ENCODE measurements at places on chromosomes 13 and 19.

DNA sequence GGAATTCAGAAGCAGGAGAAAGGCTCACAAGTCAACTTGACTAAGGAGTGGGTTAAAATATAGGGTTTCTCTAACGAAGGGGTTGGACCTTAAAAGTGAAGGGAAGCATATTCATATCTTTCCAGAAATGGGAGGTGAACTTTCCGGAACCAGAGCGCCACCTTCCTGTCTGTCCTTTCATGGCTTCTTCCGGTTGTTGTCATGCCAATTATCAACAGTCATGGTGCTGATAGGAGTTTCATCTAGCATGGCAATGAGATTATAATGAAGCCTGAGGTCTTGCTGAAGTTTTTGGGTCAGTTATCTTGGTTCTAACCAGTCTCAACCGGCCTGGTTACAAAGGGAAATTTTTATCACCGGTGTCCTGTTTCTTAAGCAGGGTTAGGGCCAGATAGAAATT lies 162.9 kb upstream of the NBEA start:
- DNase-seq, result peak; percentile 9

GRCh38 chr13:31172535-31172934 lies 10.8 kb upstream of the HSPH1 start:
- DNase-seq, result peak; percentile 91

- DNase-seq, result peak; percentile 71
Observed at GRCh38 chr13:24269821-24270220, 39.6 kb upstream of the C1QTNF9 start.

DNA sequence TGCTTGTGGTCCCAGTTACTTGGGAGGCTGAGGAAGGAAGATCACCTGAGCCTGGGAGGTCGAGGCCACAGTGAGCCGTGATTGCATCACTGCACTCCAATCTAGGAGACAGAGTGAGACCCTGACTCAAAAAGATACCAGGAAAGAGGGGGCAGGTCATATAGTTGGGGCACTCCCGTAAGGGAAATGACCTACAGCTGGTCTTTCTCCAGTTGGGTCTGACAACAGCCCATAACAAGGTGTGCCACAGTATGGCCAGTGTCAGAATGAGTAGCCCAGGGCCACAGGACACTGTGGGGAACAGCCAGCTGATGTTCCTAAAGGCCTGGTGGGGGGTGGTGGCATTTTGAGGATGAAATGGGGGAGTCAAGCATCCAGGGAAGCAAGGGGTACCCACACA lies 10.8 kb downstream of the DNMT1 start:
- no peak for DNase-seq

- DNase-seq, result no peak
Observed at GRCh38 chr19:32800754-32801153, 68.8 kb downstream of the SLC7A9 start.

GRCh38 chr19:38318660-38319059 lies 985 bp upstream of the KCNK6 start:
- no peak for DNase-seq

DNA sequence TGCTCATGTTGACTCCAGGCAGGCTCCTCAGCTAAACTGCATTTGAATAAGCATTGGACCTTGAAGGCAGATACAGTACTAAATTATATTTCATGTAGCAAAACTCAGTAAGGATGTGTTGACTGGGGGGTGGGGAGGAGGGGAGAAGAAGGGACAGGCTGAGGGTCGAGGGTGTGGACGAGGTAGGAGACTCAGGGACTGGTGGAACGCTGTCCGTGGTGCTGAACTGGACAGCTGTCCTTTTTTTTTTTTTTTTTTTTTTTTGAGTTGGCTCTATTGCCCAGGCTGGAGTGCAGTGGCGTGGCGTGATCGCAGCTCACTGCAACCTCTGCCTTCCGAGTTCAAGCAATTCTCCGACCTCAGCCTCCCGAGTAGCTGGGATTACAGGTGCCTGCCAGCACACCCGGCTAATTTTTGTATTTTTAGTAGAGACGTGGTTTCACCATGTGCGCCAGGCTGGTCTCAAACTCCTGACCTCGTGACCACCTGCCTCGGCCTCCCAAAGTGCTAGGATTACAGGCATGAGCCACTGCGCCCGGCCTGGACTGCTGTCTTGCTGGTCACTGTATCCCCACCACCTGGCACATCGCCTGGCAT lies 33.2 kb upstream of the CASP14 start:
- DNase-seq, result no peak

- peak; percentile 63 for DNase-seq
Observed at GRCh38 chr19:45906221-45906620, 3.8 kb upstream of the MYPOP start.

DNA sequence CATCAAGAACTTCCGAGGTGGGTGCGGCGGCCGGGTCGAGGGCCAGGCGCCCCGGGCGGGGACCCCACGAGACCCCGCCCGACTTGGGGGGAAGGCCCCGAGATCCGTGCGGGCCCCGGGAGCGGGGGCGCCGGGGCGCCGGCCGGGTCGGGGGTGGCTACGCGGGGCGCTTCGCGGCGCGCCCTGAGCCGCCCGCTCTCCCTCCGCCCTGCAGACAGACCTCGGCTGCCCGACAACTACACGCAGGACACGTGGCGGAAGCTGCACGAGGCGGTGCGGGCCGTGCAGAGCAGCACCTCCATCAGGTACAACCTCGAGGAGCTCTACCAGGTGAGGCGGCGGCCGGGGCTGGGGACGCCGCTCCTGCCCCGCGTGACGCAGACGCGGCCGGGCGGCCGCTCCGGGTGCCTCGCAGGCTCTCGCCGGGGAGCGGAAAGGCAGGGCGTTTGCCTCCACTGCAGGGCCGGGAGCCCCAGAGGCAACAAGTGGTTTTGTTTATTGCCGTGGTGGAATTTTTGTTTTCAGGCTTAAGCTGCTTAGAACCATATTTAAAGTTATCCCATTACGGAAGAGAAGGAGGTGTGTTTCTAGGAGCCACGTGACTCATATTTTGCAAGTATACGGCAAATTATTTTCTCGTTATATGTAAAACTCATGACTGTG lies 477 bp downstream of the CUL4A start:
- DNase-seq, result peak; percentile 55

GRCh38 chr13:113663934-113664333 lies 3.1 kb upstream of the GRK1 start:
- no peak for DNase-seq

All from amniotic epithelial cell (primary cell).